ENCODE measurements at places on chromosomes 11 and 22.

GRCh38 chr11:131064373-131064991 is 148.2 kb upstream of the SNX19 start:
- no peak for DNase-seq

DNA sequence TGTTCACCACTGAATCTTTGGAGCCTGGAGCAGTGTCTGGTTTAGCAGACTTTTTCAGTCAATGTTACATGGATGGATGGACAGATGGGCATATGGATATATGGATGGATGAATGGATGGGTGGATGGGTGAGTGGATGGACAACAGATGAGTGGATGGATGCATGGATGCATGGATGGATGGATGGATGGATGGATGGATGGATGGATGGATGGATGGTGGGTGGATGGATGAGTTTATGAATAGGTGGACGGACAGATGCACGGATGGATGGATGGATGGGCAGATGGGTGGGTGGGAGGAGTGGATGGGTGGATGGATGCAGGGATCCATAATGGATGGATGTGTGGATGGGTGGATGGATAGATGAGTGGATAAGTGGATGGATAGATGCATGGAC is 19.0 kb downstream of the PSMD13 start:
- DNase-seq, result no peak

GRCh38 chr11:15704064-15704463 is 589.3 kb downstream of the INSC start:
- no peak for DNase-seq

- DNase-seq, result no peak
These were observed 14.2 kb upstream of the GNB1L start for GRCh38 chr22:19868773-19869471.

DNA sequence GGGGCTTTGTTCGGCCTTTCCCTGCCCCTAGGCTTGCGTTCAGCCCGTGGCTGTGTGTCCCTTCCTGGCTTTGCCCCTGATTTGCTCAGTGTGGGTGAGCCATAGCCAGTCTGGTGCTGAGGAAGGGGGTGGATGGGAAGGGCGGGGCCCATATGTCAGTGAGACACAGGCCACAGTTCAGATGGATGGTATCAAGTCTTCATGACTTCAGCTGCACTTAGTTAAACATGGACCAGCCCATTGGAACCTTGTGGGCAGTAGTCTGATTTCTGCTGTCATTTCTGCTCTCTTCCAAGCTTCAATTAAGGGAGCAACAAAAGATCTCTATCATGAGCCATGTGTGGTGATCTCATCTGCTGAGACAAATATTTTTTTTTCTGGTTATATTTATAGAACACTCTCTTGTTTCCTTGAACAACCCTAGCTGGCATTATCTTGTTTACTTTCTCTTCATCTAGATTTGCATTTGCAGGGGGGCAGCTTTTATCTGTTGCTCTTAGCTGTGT is 21.6 kb upstream of the PEX26 start:
- DNase-seq, result no peak

DNA sequence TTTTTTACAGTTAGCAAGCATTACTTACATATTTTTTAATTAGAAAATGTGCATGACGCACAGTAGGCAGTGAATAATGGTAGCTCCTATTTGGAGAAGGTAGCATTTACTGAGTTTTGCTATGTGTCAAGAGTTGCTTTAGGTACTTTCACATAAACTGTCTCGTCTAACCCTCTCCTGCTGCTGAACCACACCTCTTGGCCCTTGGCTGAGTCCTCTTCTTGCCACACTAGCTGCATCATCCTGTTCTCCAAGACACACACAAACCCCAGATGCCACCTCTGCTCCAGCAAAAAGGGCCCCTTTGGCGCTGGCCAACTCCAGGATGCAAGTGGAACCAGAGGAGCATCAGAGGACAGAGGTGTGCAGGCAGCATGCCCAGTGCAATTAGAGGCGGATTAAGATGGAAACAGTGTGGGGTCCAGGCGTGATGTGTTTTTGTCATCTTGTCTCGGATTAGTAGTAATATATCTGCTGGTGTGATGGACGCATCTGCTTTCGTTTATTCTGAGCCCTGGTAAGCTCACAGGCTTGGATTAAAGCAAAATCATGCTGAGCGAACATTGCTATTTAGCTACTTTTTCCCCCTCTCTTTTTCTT is 367.0 kb upstream of the CADM1 start:
- no peak for DNase-seq

DNA sequence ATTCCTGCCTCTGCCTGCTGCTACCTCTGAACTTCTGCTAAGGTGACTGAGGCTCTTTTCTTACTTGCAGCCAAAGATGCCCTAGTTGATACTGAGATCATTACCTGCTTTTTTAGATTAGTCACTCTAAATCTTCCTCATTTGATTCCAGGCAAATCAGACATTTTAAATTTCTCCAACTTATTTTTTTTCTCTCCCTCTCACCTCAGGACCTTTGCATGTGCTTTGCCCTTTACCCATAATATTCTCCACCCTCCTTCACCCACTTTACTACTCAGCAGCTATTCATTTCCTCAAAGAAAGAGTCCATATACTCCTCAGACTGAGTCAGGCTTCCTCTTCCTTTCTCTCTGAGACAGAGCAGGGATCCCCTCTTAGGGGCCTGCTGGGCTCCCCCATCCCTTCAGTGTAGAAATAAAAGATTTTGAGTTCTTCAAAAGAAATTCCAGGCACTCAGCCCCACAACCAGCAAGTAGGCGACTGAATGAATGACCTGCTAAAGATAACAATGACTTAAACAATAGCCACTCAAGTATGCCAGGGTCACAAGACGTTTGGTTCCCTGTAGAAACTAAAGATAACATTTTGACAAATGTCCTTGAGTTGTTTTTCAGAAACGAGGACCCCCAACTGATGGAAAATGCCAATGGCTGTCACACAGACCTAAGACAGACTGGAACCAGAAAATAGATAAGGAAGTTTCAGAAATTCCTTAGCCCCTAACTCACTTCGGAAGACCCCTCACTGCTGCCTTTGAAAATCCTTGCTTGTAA is 104.2 kb downstream of the MTNR1B start:
- no peak for DNase-seq

GRCh38 chr22:44920183-44920582 is 89.6 kb downstream of the PHF21B start:
- no peak for DNase-seq

DNA sequence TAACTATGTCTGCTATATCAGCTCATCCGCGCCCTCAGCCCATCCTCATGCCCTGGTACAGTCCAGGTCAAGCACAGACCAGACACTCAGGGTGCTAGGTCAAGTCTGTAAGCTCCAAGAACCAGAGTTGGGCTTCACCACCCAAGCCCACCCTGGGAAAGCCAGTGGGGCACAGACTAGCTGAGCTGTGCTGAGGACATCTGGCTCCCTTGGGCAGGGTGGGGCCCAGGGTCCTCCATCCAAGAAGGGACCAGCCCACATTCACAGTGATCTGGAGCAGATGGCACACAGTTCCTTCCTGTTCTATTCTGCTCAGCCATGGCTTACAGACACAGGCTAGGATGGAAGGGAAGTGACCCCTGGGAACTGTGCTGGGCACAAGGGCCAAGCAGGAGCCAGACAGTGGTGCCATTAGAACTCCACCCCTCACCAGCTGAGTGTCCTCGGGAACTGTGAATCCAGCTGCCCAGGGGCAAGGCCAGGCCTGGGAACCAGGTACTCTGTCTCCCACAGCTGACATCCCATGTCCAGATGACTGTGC is 9.1 kb downstream of the P2RY6 start:
- no peak for DNase-seq

DNA sequence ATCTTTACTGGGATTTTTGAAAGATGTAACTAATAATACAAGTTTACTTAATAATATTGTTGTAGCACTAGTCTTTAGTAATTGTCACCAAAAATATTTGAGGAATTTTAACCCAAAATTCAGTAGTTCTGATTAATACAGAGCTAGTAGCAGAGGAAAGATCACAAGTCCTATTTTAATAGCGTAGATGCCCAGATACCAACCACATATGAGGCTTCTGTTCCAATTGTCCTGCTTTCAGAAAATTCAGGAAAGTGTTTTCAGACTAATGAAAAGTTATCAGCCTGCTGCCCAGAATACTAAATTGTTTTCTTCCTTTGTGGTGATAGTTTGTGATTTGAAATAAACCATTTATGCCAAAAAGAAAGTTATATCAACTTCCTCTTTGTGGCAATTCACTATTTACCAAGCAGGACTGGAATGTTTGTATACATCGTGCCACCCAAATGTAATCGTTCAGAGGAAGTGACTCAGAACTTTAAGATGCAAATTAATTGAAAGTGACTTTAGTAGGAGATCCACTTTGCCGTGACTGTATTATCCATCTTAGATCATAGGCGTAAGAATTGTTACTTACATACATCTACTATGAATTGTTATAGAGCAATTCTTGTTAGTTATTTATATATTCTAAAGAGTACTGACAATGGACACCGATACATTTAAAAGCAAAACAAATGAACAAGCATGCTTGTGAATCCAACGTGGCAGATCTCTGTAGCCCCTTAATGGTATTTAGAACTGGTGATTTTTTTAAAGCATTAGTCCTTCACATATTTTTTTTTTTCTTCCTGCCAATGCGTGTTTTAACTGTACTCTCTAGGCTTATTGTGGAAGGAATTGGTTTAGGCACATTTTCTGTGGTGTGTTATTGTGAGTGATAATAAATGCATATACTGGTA is 231.0 kb downstream of the DDX10 start:
- no peak for DNase-seq

DNA sequence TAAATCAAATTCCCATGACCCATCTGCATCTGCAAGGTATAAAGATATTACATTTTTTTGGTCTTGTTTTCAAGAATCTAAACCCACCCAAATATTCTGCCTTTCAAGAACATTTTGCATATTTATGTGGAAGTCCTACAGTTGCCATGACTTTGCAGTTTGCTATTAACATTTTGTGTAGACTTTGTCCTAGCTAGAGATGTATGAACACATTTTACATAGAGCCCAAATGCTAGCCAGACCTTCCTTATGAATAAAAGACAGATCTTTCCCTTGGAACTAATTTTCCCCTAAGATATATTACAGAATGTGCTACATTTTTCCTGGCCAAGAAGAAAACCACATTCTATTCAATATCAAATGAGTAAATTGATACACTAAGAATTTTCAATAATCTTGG is 772.5 kb downstream of the KCNA4 start:
- DNase-seq, result no peak

DNA sequence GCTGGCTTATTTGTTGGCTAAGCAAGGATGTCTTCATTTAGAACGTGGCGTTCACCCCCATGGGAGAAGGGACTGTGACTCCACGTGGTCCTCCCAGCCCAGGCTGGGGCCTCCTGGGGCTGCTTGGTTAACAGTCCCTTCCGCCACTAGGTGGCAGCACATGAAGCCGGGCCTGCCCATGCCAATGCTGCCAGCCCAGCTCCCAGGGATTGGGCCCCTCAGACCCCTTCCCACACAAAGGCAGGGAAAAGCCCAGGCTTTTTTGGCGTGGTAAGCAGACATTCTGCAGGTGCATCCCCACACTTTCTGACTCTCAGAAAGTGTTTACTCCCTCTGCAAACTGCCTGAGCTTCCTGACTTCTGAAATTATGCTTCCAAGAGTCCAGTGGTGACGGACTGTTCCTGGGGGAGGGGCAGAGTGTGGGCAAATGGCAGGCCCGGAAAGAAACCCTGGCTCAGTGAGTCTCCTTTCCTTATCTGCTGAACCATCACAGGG is 3.1 kb downstream of the CBX6 start:
- peak; percentile 81 for DNase-seq

- no peak for DNase-seq
These were observed 106.4 kb downstream of the SYN3 start for GRCh38 chr22:32951807-32952153.

DNA sequence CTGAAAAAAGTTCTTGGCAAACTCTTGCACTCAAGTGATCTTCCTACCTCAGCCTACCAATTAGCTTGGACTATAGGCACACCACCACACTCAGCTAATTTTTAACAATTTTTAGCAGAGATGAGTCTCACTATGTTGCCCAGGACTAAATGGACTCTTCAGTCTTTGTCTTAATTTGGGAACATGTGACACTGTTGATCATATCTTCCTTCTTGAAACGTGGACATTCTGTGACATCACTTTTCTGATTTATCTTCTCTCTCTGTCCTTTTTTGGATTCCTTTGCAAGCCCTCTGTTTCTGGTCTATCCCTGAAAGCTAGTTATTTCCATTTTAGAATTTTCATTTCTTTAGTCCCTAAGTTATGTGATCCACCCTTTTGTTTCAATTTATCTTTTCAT is 42.0 kb downstream of the RSF1 start:
- no peak for DNase-seq

DNA sequence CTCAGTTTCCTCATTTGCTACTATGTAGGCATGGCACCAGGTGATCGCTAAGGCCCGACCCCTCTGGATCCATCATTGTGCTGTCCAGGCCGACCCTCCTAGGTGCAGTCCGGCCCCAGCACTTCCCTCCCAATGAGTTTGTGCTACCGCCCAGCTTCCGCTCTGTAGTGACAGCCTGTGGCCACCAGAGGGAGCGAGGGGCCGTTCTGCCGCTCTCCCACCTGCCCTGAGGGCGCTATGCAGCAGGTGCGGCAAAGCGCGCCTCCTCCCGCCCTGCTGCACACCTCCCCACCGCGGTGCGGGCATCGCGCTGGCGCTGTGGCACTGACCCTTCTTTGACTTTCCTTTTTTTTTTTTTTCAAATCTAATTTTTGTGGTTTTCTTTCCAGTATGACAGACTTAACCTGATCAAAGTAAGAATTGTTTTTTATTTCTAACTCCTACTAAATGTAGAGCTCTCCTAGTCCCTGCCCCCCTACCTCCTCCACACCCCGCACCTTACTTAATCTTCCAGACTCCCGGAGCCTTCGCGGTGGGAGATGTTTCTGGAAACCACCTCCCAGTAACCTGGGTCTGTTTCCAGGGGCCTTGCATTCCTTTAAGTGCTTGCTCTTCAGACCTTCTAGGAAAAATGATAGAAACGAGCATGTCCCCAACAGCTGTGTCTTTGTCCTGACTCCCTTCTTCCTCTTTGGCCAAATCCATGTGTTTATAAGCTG is 73.7 kb downstream of the SCN3B start:
- DNase-seq, result no peak

- DNase-seq, result no peak
These were observed 60.5 kb upstream of the UCP3 start for GRCh38 chr11:74069146-74070046.

- no peak for DNase-seq
These were observed 48.3 kb downstream of the SYT13 start for GRCh38 chr11:45237711-45238315.

DNA sequence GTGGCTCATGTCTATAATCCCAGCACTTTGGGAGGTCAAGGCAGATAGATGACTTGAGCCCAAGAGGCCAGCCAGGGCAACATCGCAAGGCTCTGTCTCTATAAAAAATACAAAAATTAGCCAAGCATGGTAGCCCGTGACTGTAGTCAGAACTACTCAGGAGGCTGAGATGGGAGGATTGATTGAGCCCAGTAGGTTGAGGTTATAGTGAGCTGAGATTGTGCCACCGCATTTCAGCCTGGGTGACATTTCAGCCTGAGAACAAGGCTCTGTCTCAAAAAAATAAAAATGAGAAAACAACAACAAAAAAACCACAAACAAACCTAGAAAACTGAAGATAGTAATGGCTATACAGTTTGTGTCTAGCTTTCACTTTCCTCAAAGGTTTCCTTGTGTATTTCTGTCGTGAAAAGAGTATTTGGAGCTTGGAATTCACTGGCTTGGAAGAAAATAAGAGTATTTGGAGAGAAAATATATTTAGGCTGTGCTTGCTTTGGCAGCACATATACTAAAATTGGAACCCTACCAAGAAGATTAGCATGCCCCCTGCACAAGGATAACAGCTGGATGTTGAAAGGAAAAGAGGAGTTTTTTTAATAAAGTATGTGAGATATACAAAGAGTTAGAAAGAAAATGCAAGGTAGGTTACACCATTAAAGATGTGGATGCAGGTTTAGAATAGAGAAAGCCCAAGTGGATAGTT is 3.9 kb upstream of the BIRC3 start:
- no peak for DNase-seq
